ENCODE measurements at places on chromosomes 3 and 15.

GRCh38 chr3:142623194-142623593 is 27.0 kb downstream of the PLS1 start:
- DNase-seq, result no peak

DNA sequence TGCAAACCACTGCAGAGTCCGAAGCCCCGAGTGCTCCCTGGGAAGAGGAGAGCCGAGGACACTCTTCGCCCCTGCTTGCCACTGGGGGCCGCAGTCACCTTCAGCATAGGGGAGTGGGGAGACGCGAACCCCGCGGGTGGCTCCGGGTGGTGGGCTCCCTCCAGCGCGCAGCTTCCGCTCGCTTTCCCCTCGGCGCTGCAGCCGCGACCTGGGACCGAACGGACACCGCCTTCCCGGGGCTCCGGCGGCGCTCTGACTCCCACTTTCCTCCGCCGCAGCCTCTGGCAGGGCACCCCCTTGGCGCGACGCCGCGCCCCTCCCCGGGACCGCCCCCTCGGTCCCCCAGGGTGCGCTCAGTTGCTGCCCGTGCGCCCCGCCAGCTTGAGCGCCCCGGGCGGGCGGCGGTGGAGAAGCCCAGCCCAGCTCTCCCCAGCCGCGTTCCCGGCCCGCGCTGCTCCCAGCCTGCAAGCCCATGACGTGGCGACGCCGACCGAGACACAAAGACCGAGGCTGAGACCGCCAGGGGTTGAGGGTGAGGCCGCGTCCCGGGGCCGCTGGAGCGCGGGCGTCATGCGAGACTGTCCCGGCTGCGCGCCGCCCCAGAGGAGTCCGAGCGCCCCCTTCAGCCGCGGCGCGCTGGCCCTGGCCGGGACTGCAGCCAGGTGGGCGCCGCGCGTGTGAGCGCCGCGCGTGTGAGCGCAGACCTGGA is at the start of gene MINAR1:
Gene MINAR1 (plus strand): TSS at position 701 of the 709 bp plus-strand sequence. CDS start 23,812 bp downstream, outside the sequence.
- DNase-seq, result no peak

DNA sequence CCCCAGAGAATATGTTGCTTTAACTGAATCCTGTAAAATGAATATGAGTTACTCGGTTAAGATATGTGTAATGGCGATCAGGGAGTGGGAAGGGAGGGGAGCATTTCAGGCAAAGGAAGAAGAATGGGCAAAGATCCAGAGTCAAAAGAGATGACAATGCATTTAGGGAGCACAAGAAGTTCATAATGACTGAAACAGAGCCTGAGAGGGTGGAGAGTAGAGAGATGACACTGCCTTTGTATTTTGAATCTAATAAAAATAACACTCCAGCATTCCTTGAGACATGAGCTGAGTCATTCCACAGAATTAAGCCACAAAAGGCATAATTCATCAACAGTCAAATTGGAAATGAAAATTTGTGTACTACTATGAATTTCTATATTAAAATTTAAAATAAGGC is 105.3 kb upstream of the PEX5L start:
- no peak for DNase-seq

DNA sequence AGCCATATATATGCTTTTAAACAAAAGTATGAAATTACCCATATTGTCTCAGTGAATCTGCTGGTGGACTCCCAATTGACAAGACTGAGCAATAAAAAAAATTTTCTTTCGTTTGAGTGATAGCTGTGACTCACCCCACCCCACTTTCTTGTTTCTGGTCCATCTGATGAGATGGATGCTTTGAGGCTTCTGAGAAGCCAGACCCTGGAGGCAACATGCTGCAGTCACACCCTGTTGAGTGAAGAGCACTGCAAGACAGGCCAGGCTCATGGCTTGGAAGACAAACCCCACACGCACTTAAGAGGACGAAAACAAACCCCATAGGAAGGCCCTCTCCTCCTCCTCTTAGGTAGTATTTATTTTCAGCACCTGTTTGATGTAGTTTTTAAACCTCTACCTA is 276.0 kb upstream of the TTC14 start:
- DNase-seq, result no peak

- DNase-seq, result no peak
Observed at GRCh38 chr3:47909607-47910006, 106.6 kb downstream of the MAP4 start.

GRCh38 chr15:27660676-27661075 is 438.4 kb downstream of the OCA2 start:
- no peak for DNase-seq

DNA sequence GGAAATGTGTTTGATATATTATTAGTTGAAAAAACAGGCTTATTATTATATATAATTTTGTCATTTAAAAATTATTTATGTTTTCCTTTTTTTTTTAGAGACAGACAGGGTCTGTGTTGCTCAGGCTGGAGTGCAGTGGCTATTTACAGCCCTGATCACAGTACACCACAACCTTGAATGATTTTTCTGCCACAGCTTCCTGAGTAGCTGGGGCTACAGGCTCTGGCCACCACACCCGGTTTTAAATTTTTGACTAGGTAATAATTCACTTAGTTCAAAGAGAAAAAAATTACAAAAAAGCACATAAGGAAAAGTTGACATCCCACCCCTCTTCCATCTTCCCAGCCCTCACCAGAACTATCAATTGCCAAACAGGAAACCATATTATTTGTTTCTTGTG is 4.7 kb upstream of the CEMIP start:
- DNase-seq, result no peak

GRCh38 chr3:42490243-42490642 is 12.2 kb upstream of the VIPR1 start:
- DNase-seq, result peak; percentile 61

DNA sequence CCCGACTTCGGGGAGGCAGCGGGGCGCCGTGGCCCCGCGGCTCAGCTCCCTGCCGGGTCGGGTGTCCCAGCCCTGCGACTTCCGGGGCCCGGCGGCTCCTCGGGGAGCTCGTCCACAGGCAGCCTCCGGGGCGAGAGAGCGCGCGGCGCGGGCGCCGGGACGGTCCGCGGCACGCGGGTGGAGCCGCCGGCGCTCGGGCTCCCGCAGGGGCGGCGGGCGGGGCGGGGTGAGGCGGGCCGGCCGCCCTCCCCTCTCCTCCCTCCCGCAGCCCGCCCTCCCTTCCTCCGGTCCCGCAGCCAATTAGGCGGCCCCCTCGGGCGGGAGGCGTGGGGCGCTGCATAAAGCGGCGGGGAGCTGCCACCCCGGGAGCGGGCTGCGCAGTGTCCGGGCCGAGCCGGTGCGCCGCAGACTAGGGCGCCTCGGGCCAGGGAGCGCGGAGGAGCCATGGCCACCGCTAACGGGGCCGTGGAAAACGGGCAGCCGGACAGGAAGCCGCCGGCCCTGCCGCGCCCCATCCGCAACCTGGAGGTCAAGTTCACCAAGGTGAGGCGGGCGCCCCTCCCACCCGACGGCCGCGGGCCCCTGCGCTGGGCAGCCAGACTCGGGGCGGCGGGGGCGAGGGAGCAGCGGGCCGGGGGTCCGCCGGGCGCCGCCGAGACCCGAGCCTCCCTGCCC is at the start of gene ALDH1A3:
Gene ALDH1A3 (plus strand): TSS at position 368 of the 675 bp plus-strand sequence. CDS start 77 bp downstream, at position 445.
- DNase-seq, result no peak

DNA sequence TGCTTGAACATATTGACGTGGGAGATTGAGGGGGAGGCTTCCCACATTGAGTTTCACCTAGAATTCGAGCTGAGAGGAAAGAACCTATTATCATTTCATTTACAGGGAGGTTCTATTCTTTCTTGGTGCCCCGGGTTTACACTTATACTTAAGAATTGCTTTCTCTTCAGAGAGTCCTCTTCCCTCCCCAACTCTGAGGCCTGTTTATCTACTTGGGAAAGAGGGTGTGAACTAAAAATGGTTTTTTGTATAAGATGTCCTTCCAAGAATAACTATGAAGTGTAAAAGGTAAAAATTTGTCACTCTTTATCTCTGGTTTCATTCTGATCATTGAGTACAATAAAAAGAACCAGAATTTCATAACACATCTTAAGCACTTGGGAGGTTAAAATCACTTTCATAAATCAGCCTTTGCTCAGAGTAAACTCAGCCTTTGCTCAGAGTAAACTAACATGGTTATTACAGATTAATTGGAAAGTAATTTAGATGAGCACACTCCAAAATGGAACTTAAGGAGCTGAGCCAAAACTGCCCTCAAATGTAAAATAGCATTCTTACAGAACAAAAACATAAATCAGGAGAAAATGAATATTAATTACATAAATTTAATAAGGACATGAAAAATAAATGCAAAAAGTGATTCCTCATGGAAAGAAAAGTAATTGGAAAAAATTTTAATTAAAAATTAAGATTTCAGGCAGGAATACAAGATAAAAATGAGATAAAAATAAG is 75.2 kb downstream of the GADL1 start:
- no peak for DNase-seq

GRCh38 chr3:116896116-116896515 is 186.5 kb downstream of the TUSC7 start:
- no peak for DNase-seq

DNA sequence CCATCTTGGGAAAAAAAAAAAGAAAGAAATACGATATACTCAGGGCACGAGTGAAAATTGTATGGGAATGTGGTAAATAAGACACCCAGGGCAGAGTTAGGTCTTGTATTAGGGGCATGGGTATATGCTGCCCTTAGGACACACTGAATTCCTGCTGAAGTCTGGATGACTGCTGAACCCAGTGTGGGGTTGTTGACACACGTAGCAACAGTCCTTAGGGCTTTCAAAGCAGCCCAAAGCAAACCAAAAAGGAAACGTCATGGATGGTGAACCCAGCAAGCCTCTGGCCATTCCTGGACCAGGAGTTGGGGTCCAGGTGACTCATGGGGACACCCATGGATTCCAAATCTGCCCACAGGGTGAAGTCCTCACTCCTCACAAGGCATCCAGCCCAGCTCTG is 27.1 kb upstream of the SEMA3F start:
- no peak for DNase-seq

- DNase-seq, result no peak
Observed at GRCh38 chr15:83973816-83974215, 261.8 kb upstream of the GOLGA6L4 start.

GRCh38 chr3:170517242-170517945 is 68.5 kb downstream of the SLC7A14 start:
- DNase-seq, result no peak

DNA sequence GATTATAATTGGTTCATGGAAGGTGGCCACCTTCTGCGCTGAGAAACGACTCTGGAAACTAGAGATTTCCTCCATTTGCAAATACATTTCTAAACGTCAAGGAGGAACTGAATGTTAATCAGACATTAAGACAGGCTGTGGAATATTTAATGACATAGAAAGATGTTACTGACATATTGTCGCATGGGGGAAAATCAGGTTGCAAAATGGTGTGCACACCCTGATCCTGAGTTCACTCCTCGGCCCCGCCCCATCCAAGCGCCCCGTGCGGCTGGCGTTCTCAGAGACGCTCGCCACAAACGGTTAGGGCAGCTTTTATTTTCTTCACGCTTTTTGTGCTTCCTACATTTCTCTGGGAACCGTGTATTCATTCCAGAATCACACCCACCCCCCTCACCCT is 10.7 kb downstream of the H1-8 start:
- peak; percentile 68 for DNase-seq

GRCh38 chr15:72249142-72249810 is 18.3 kb upstream of the PKM start:
- DNase-seq, result peak; percentile 28

GRCh38 chr15:76495487-76495886 is 158.9 kb downstream of the ISL2 start:
- DNase-seq, result no peak

Data from inflammatory macrophage (primary cell).